ENCODE measurements at places on chromosomes 1 and 21.

DNA sequence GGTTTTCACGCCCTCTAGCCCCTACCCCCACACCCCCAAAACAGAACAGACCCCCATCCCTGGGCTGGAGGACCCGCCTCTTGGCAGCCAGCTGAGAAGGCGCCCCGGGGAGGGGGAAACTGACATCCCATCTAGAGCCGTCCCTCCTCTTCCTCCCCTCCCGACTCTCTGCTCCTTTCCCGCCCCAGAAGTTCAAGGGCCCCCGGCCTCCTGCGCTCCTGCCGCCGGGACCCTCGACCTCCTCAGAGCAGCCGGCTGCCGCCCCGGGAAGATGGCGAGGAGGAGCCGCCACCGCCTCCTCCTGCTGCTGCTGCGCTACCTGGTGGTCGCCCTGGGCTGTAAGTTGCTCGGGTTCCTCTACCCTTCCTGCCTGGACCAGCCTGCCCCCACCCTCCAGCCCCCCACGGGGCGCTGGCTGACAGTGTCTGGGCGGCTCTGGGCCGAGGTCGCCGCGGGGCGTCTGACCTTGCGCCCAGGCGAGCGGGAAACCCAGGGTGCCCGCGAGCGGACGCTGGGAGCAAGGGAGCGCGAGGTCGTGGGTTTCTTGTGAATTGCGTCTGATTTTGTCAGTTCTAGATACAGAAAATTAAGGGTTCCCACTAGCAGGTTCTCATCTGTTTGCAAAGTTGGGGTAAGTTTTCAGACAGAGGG, 618 bp downstream of the JAM2 start:
- DNase-seq: peak; percentile 64
- peaks cover 14% of the 10 kb centered on the region for H3K4me1 ChIP-seq
- H3K4me3 ChIP-seq: peak overlapping the region; percentile 71
- no peaks in the 10 kb centered on the region for H3K27me3 ChIP-seq

DNA sequence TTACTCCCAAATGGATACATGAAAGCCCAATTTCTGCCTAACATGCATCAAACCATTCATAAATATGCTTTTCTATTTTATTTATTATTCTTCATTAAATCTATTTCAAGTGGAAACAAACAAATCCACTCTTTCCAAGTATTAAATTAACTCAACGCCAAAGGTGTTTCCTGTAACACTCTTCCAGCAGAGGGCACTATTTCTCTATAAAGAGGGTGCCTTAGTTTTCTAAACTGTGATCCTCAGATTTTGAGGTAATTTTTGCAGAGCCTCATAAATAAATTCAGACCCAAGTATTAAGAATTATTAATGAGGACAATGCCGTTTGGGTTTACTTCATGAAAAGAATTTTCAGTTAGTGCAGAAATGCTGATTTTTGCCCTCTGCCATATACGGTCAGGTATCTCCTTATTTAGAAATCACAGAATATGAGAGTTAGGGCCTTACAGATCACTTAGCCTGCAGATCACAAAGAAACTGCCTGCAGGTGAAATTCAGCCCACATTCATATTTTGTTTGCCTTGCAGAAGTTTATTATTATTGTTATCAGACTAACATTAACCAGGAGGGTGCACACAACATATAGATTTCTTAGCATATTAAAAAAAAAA, 40.1 kb upstream of the MYSM1 start:
- H3K4me1 ChIP-seq: no peaks in the 10 kb centered on the region
- H3K36me3 ChIP-seq: no peaks in the 10 kb centered on the region
- H3K27me3 ChIP-seq: no peaks in the 10 kb centered on the region
- H3K4me3 ChIP-seq: no peak overlapping the region
- DNase-seq: no peak

DNA sequence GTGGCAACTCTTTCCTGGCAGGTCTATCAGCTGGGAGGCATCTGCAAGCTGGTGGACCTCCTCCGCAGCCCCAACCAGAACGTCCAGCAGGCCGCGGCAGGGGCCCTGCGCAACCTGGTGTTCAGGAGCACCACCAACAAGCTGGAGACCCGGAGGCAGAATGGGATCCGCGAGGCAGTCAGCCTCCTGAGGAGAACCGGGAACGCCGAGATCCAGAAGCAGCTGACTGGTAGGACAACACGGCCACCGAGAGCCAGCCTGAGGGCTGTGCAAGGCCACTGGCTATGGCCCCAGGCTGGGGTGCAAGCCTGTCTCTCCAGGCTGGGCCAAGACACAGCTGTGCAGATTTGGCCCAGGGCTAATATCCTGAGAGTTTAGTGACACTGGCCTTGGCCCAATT, 34.2 kb downstream of the PKP1 start:
- no peaks in the 10 kb centered on the region for H3K27me3 ChIP-seq
- H3K36me3 ChIP-seq: no peaks in the 10 kb centered on the region
- DNase-seq: no peak
- H3K4me3 ChIP-seq: no peak overlapping the region

DNA sequence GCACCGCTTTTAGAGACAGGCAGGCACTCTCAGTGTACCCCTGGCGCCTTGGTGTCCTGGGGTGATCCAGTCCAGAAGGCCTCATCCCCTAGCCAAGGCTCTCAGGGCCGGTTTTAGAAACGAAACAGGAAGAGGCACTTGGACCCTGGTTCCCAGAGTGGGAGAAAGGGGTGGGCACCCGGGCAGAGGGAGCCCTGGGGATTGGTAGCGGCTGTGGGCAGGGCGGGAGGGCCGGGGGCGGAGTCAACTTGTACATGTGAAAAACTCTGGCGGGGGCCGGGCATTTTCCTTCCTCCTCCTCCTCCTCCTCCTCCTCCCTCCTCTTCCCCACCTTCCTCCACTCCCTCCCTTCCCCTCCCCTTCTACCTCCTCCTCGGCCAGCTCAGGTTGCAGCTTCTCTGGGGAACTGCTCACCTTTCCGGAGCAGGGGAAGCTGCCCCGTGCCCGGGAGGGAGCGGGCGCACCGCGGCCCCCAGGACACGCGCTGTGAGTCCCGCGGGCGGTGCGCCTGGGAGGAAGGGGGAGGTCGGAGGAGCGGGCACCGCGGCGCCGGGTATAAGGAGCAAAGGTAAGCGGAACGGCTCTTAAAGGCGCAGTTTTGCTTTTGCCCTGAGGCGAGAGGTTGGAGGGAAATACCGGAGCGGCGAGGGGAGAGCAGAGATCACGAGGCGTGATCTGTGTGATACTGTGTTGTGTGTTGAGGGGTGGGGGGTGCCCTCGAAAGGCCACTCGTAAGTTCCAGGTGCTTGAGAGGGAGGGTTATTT, at the start of gene CDK18:
Gene CDK18, plus strand, starts transcription at position 359 of the 765 bp plus-strand sequence. CDS start 18,499 bp downstream, outside the sequence.
- no peak within 1 kb of the TSS for H3K27ac ChIP-seq
- H3K36me3 ChIP-seq: no peaks in the 10 kb centered on the region
- DNase-seq: peak; percentile 74
- peaks cover 3% of the 10 kb centered on the region for H3K27me3 ChIP-seq
- peak within 1 kb of the TSS; percentile 70 for H3K4me3 ChIP-seq

GRCh38 chr1:28888915-28889314, 25.5 kb upstream of the EPB41 start:
- DNase-seq: no peak
- peaks cover 14% of the 10 kb centered on the region for H3K4me1 ChIP-seq
- no peaks in the 10 kb centered on the region for H3K36me3 ChIP-seq
- H3K27ac ChIP-seq: no peak overlapping the region
- H3K27me3 ChIP-seq: no peaks in the 10 kb centered on the region
- H3K4me3 ChIP-seq: no peak overlapping the region

DNA sequence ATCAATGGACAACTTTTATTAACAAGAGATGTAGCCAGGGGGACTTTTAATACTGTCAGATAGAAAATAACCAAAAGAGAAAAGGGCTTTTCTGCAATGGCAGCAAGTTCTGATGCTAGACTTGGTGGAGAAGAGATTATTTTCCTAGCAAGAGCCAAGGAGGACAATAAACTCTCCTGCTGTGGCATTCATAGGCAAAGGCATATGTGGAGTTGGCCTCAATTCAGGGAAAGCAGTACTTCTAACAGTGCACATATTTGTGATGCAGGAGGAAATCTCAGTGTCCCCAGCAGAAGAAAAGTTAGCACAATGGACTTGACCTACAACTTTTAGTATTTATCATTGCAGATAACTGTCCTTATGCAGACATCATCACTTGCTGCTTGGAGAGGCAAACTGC, 75.1 kb upstream of the GRIK1 start:
- DNase-seq: no peak
- H3K4me1 ChIP-seq: no peaks in the 10 kb centered on the region
- no peak overlapping the region for H3K27ac ChIP-seq
- no peaks in the 10 kb centered on the region for H3K36me3 ChIP-seq
- H3K27me3 ChIP-seq: no peaks in the 10 kb centered on the region
